Urothelium cell line (cell line): ENCODE measurements at places on chromosomes 5 and 9.

GRCh38 chr5:156148301-156148700 is 178.7 kb upstream of the SGCD start:
- DNase-seq = no peak

GRCh38 chr5:1174122-1174936 is 27.1 kb upstream of the SLC6A19 start:
- DNase-seq = peak; percentile 94

GRCh38 chr9:69759021-69759420 is 790 bp downstream of the PTAR1 start:
- no peak for DNase-seq

- no peak for DNase-seq
Observed at GRCh38 chr5:36491856-36492255, 114.5 kb upstream of the SLC1A3 start.

GRCh38 chr9:114140401-114140800 is 14.9 kb upstream of the COL27A1 start:
- DNase-seq = no peak

- DNase-seq = no peak
Observed at GRCh38 chr9:21415493-21416267, 6.8 kb downstream of the IFNA8 start.

DNA sequence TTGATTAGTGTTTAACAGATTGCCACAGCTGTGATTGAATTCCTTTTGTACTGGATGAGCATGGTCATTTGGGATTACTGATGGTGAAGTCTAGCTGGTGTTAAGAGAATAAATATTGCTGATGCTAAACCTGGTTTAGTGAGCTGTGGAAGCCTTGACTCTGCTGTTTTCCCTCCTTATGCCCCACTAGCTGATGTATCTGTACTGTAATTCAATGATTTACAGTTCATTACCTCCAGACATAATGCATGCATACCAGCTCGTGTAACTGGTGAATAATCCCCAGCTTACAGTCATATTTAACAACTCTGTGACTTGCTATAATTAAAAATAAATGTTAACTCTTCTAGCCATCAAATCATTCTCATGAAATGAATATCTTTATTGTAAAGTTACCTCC is 1.7 kb upstream of the CMYA5 start:
- no peak for DNase-seq

- DNase-seq = no peak
Observed at GRCh38 chr9:126782053-126782388, 22.8 kb upstream of the ZBTB43 start.
